ENCODE measurements at places on chromosomes 11 and 22.
A peak's percentile ranks its signal among the peaks of the same experiment; 100 is the strongest.

DNA sequence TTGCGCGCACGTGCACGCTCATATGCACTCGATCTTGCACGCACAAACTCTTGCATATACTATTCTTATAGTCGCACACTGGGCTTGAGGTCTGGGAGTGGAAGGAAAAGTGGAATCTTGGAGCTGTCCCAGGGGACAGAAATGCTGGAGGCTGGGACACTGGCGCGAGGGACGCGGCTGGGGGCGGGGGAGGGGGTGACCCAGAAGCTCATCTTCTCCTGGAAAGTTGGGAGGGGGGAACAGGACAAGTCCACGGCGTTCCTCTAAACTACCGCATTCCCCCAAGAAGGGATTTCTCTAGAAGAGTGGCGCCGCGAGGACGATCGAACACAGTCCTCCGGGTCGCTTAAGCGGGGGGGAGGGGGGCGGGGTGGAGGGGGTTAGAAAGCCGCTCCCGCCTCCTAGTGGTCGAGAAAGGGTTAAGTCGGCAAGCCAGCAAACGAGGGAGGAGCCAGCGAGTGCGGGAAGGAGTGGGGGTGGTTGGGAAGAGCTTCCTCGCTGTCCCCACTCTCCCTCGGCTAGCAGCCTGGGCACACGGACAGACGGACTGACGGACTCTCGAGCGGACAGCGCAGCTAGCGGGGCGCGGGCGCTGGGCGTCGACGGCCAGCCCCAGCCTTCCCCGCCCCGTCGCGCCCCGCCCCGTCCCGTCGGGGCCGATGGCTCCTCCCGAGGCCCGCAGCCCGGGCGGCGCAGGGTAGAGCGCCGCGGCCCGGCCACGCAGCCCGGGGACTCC, at the start of gene RTN4RL2:
TSS of gene RTN4RL2 (plus strand) at position 507 of the 736 bp plus-strand sequence. CDS start 338 bp downstream, outside the sequence.
- peak; percentile 15 for DNase-seq

DNA sequence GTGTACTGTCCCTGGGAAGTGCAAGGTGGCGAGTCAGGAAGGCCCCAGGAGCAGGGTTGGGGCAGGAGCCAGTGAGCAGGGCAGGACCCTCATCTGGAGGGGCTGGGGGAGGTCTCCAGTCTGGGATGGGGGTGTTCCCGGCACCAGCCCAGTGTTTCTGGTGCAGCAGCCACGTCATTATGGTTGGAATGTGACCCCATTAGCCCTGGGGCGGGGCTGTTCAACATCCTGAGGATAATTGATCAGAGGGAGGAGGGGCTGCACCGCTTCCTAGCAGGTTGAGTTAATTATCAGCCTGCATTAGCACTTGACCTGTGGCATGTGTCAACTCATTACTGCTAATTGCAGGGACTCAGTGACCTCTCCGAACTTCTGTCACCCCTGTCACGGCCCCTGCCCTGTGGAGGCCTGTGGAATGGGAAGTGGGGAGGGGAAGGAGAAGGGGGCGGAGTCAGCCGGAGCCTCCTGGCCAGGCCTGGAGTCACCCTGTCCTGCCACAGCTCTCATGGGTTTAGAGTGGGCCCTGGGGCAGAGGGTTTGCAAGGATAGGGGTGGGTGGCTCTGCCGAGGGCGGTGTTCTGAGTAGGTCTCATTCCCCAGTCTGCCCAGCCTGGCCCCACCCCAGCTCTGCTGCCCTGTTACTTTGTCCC, 52.8 kb upstream of the CCDC188 start:
- no peak for DNase-seq

DNA sequence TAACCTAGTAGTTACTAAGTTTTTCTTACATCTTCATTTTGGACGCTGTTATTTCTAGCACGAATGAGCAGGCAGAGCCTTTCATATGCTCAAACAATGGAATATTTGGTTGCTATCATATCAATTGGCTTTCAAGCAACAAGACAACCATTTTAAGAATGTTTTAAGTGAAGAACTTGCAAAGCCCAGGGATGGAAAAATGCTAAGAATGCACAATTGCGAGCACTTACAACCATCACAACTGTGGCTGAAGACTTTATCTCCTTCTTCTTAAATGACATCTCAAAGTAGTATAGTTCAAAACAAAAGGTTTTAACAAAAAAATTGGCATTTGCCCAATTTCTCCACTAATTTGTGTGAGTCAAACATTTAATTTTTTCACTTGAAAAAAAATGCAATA, 8.3 kb upstream of the MMP1 start:
- no peak for DNase-seq

DNA sequence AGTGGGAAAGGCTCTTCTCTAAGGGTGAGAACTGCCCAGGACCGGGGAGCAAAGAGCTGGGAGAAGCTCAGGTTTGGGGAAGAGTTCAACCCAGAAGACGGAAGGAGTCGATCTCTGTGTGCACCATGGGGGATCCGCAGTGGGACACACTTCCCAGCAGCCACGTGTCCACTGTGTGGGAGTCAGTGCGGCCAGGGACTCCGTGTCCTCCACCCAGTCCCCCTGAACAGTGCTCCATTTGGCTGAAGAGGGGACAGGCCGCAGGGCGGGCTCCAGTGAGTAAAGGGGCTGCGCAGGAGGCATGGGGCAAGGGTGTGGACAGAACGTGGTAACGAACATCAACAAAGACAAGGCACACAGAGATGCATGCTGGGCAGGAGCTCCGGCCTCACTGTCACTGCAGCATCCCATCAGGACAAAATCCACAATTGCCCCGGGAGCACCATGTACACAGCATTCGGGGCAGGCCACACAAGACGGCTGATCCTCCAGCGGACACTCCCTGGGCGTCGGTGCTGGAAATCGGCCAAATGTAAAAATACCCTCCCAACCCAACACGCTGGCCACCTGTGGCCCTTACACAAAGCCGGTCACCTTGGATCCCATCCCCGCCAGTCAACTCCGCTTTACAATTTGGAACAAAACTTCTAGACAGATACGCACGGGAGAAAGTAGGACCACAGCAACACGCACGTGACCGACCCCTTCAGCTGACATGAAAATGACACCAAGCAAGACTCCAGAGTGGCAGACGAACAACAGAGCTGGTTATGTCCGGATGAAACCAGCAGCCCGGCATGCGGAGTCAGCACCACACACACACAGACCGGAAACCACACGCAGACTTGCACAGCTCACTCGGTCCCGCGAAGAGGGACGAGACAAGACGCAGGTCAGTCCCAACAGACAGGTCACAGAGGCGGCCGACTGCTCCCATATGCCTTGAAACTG, 366.8 kb downstream of the SHANK2 start:
- no peak for DNase-seq

Data from naive B cell (primary cell).